Endothelial cell of umbilical vein (primary cell): ENCODE measurements at places on chromosomes 1 and 21. TPM values are rescaled to one million over a fixed set of nuclear protein-coding genes. Genes with fewer than 3 reads are reported as not detected.

ADGRL4 gene
- 143 and 205 TPM in 2 replicates for total RNA-seq

GRCh38 chr1:2512862-2513421 lies 13.5 kb downstream of the PANK4 start:
- no peak for DNase-seq

DNA sequence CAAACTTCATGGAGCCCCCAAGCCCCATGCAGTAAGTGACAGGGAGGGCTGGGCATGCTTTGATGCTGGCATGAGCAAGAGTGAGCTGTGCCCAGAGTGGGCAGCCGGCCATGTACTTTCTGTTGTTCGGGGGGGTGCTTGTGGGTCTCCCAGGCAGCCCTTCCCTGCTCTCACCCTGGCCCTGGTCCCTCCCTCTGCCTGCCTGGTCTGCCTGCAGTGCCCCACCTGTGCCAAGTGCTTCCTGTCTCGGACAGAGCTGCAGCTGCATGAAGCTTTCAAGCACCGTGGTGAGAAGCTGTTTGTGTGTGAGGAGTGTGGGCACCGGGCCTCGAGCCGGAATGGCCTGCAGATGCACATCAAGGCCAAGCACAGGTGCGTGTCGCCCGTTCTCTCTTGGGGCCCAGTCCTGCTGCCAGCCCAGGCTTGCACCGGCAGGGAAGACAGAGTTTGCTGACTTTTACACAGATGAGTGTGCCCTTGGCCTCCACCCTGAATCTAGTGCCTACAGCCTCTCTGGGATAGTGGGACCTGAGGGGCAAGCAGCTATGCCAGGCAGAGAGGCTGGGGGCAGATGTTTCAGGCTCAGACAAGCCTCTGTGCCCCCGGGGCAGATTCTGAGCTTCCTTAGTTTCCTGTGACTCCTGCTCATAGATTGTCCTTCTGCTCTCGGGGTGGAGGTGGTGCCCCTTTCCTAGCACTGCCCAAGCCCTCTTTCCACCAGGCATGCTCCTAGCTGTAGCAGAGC lies 7.6 kb downstream of the ZBTB48 start:
- no peak for DNase-seq

- DNase-seq, result peak; percentile 21
Observed at GRCh38 chr1:205917466-205918238, 25.6 kb downstream of the SLC26A9 start.

GRCh38 chr1:85850238-85850637 lies 142.0 kb upstream of the ZNHIT6 start:
- peak; percentile 10 for DNase-seq

GRCh38 chr1:25917996-25918395 lies 11.8 kb upstream of the STMN1 start:
- DNase-seq, result no peak

GRCh38 chr21:41886328-41886727 lies 7.2 kb upstream of the PRDM15 start:
- DNase-seq, result no peak

GRCh38 chr1:94803517-94804441 lies 16.4 kb upstream of the SLC44A3 start:
- no peak for DNase-seq

GRCh38 chr1:67937651-67938050 lies 104.4 kb upstream of the GNG12 start:
- DNase-seq, result no peak

DNA sequence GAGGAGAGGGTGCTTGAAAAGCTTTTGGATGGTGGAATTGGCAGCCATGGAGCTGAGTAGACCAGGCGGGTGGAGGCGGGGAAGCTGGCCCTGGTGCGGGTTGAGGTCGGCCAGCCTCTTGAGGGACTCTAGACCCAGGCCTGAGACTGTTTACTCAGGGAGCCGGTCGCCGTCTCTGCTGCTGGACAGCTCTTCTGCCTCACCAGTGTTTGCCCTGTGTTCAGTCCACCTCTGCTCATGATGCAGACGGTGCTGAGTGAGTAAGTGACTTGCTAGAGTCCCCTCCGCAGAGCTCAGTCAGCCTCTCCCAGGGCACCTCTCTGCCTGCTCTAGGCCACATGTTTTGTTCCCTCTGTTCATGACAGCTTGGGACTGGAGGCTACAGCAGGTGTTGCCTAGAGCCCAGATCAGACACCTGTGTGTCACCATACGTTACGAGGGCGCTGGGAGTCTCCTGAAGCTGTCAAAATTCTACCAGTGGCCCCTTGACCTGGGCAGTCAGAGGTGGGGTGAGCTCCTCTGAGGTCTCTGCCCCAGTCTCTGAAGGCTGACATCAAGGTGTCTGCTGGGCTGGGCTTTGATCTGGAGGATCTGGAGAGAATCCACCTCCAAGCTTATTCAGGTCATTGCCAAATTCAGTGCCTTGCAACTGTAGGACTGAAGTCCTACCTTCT lies 73.5 kb upstream of the WNT4 start:
- DNase-seq, result no peak

GRCh38 chr1:30198795-30199403 lies 524.5 kb downstream of the MATN1 start:
- DNase-seq, result no peak

GRCh38 chr1:225825078-225825477 lies 15.2 kb downstream of the EPHX1 start:
- no peak for DNase-seq

DNA sequence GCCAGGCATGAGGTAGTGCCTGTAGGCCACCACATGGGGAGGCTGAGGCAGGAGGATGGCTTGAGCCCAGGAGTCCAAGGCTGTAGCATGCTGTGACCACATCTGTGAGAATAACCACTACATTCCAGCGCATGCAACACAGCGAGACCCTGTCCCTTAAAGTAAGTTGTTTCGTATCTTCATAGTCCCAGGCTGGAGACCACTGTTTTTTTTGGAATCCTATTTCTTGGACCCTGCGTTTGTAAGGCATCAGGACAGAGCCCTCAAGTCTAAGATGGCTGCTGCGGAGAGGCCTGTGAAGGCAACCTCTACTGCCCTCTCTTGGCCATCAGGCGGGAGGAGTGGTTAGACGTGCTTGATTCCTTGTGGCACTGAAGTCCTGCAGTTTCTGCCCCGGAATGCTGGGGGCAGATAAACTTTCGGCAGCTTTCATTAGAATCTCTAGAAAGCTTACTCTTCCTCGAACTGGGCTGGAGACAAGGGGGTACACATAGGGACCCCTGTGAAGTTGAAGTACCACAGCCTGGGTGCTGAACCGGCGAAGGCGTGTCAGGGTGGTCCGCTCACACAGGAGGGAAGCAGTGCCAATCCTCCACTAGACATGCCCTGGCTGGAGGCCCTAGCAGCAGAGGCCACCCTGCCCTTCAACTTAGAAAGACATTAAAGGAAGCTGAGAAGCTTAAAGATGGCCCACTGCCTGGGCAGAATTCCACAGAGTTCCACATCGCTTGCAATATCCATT lies 36.6 kb downstream of the RABIF start:
- peak; percentile 70 for DNase-seq
